ENCODE measurements at places on chromosomes 3 and 15.

GRCh38 chr3:190356246-190356645, 31.7 kb upstream of the CLDN16 start:
- DNase-seq = no peak

- DNase-seq = no peak
Measured at GRCh38 chr15:47503876-47504275, 213.4 kb upstream of the SEMA6D start.

DNA sequence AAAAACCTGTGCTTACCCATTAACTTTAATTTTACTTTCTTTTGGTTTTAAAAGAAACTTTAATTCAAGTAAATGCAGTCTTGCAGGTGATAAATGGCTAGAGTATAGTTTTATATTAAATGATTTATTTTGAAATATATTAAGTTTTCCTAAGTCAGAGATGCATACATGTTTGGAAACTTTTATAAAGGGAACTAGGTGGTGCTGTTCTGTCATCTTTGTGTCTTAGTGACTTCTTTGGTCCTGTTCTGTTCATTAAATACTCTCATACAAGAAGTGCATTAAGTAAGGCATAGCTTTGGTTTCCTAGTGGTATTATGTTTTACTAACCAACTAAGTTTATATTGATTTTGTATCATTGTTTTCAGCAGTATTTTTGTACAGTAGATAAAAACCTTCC, 15.6 kb downstream of the CADM2 start:
- DNase-seq = no peak

DNA sequence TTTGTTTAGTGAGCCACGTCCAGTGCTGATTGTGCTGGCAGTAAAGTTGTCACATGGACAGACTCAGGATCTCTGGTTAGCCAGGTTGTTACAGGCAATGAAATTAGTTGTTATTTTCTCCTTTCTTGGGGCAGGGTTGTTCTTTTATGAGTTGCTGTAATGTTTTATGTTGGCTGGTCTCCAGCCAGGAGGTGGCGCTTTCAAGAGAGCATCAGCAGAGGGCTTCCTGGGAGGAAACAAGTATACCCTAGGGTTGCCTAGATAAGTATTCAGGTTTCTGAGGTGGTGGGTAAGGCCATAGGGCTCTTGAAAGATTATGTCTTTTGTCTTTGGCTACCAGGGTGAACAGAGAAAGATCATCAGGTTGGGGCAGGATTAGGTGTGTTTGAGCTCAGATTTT, 14.5 kb upstream of the CFAP20DC start:
- peak; percentile 11 for DNase-seq

- no peak for DNase-seq
Measured at GRCh38 chr3:74426571-74426970, 187.9 kb downstream of the CNTN3 start.
